ENCODE measurements at places on chromosomes 7 and 10.
A peak's percentile ranks its signal among the peaks of the same experiment; 100 is the strongest.

GRCh38 chr7:157638563-157638962, 301.8 kb downstream of the DNAJB6 start:
- no peak for DNase-seq

- no peak for DNase-seq
Observed at GRCh38 chr10:58444876-58445275, 59.7 kb downstream of the TFAM start.

- DNase-seq = no peak
Observed at GRCh38 chr10:64312876-64313275, 791.7 kb downstream of the REEP3 start.

- no peak for DNase-seq
Observed at GRCh38 chr7:130486954-130487436, 4.9 kb upstream of the MEST start.

DNA sequence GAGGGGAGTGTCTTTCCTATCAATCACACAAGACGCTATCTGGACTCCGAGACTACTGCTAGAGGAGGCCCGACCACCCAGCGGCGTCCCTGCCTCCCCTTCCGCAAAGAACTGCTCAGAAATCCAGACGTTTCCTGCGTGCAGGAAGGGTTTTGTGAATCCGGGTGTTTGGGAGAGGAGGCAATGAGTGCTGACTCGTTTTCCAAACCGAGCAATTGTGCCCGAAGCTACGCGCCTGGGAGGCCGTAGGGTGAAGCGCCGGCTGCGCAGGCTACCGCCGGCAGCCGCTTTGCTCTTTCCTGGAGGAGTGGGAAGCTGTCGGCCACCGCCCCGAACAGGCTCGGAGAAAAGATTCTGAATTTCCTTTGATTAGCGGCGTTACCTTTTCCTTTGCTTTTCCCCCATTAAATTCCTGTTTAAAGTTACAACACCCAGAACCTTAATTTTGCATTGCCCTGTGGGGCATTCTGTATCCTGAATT, 5.3 kb downstream of the VAX1 start:
- no peak for DNase-seq

DNA sequence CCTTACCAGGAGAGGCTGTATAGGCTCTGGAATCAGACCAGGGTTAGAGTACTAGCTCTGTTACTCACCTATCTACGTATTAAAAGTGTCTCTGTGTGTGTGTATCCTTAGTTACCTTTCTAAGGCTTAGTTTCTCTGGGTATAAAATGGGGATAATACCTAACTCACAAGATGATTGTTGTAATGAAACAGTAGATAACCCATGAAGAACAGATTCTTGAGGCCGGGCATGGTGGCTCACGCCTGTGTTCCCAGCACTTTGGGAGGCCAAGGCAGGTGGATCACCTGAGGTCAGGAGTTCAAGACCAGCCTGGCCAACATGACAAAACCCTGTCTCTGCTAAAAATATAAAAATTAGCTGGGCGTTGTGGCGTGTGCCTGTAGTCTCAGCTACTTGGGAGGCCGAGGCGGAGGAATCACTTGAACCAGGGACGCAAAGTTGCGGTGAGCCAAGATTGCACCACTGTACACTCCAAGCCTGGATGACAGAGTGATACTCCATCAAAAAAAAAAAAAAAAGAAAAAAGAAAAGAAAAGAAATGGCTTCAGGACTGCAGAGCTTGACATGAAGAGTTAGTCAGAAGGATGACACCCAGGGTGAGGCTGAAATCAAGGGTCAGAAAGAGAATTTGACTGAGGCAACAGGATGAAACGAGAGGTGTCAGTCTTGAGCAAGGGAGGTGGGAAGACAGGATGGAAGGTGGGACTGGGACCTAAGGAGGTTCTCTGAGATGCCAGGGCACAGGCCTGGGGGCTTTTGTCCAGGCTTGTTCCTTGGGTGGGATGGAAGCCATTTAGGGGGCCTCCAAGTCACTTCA, 33.4 kb downstream of the PRKAR2B start:
- DNase-seq = no peak

- no peak for DNase-seq
Observed at GRCh38 chr10:130029209-130029608, 65.1 kb upstream of the EBF3 start.

- peak; percentile 91 for DNase-seq
Observed at GRCh38 chr10:90321132-90321816, 536.6 kb downstream of the HTR7 start.

GRCh38 chr7:38220452-38220851, 42.4 kb downstream of the STARD3NL start:
- DNase-seq = no peak

GRCh38 chr7:39353615-39354376, 212.4 kb upstream of the YAE1 start:
- peak; percentile 53 for DNase-seq

- peak; percentile 55 for DNase-seq
Observed at GRCh38 chr7:143415742-143416397, 7.2 kb upstream of the EPHA1 start.
